ENCODE measurements at places on chromosomes 3 and 15. TPM values are rescaled to one million over a fixed set of nuclear protein-coding genes. Genes with fewer than 3 reads are reported as not detected.

FEZF2 gene
- not detected for total RNA-seq

FAH gene
- total RNA-seq: 90.5 TPM

WDR49 gene
- 0.09 TPM for total RNA-seq

RAF1 gene
- total RNA-seq: 90.5 TPM

SENP2 gene
- total RNA-seq: 37.8 TPM

IFRD2 gene
- total RNA-seq: 231 TPM

TOP2B gene
- 137 TPM for total RNA-seq

LRRC34 gene
- total RNA-seq: 4.7 TPM

LYZL4 gene
- not detected for total RNA-seq

MUC20 gene
- 2.9 TPM for total RNA-seq

NME9 gene
- not detected for total RNA-seq

MOBP gene
- total RNA-seq: not detected

CCR3 gene
- total RNA-seq: not detected

DLEC1 gene
- 0.54 TPM for total RNA-seq

RETNLB gene
- total RNA-seq: not detected

- DNase-seq: no peak
- no peak overlapping the region for H3K27ac ChIP-seq
- peaks cover 23% of the 10 kb centered on the region for H3K36me3 ChIP-seq
- H3K27me3 ChIP-seq: no peaks in the 10 kb centered on the region
- no peaks in the 10 kb centered on the region for H3K4me1 ChIP-seq
Measured at GRCh38 chr15:80944818-80945217, 44.8 kb downstream of the MESD start.

- no peak for DNase-seq
- H3K4me1 ChIP-seq: no peaks in the 10 kb centered on the region
- no peaks in the 10 kb centered on the region for H3K36me3 ChIP-seq
- peaks cover 8% of the 10 kb centered on the region for H3K27me3 ChIP-seq
- no peak overlapping the region for H3K27ac ChIP-seq
Measured at GRCh38 chr3:53830944-53831343, 15.3 kb downstream of the CHDH start.

DNA sequence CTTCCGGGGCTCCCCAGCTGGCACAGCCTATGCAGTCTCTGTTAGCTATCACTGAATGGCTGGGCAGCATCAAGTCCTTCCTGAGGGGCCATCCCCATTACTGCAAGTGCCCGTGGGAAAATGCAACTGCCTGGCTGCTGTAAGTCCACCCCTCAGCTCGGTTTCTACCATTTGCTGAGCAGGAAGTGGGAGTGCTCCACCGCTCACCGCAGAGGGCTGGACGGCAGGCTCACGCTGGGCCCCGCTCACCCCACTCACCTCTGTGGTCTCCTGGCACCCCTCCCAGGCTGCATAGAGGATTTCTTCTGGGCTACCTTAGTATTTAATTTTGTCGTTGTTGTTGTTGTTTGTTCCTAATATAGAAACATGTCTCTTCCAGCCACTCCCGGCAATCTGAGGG, 270.2 kb downstream of the PLCL2 start:
- H3K27me3 ChIP-seq: no peaks in the 10 kb centered on the region
- peaks cover 50% of the 10 kb centered on the region for H3K4me1 ChIP-seq
- no peak overlapping the region for H3K27ac ChIP-seq

DNA sequence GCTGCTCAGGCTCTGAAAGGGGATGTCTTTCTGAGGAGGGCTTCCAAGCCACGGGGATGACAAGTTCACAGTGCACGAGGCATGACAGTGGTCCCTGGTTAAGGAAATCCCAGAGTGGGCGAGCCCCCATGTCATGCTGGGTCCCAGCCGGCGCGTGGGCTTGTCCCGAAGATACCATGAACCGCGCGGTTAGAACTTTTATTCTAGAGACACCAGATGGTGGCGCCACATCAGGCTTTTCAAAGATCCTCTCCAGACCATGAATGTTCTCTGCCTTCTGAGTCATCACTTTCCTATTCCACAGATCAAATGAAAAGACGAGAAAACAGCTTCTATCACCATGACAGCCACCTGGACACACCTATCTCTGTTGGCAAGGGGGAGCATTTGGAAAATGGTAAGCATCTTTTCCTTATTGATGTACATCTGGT, 227.8 kb upstream of the LYSMD4 start:
- H3K27me3 ChIP-seq: peaks cover 9% of the 10 kb centered on the region
- no peaks in the 10 kb centered on the region for H3K36me3 ChIP-seq
- peak; percentile 61 for DNase-seq
- H3K4me3 ChIP-seq: no peak overlapping the region
- no peak overlapping the region for H3K27ac ChIP-seq

DNA sequence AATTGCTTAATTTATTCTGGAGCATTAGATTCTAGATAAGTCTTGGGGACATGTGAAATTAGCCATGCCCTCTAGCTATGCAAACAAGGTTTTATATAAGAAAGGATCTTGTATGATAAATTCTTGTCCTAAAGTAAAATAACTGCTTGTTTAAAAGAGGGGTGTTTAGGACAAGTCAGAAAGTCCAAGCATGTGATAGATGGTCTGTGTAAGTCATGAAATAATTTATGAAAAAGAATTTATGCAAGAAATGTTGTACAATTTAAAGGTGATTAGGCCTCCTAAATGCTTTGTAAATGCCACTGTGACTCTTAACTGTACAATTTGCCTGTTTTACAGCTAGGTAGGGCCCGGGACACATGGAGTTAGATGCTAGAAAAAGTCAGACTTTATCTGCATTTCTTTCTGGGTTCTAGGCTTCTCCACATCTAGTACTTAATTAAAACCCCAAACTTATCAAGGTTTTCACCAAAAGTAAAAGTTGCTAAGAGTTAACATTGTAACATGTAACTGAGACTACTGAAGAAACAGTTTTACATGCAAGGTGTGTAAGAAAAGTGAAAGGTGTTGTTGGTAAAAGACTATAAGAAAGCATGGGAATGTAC, 13.2 kb downstream of the LINS1 start:
- peaks cover 84% of the 10 kb centered on the region for H3K36me3 ChIP-seq
- no peak for DNase-seq
- H3K27ac ChIP-seq: no peak overlapping the region
- no peak overlapping the region for H3K4me3 ChIP-seq

DNA sequence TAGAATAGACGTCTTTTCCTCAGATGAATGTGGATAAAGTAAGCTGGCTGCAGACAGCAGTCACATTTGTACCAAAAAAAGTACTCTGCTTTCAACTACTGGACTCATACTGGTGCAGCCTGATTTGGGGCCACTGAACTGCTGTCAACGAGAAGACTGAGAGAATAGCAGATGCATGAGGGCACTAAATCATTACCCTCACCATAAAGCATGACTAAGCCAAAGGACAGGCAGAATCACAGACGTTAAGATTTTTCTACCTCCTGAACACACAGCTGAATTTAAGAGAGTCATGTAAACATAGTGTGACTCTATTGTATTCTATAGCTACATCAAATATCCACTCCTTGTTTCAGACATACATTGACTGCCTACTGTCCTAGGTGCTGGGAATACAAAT, 67.8 kb upstream of the CDAN1 start:
- peaks cover 6% of the 10 kb centered on the region for H3K36me3 ChIP-seq
- no peaks in the 10 kb centered on the region for H3K4me1 ChIP-seq
- DNase-seq: no peak
- H3K27me3 ChIP-seq: no peaks in the 10 kb centered on the region

- no peak overlapping the region for H3K27ac ChIP-seq
- peaks cover 8% of the 10 kb centered on the region for H3K4me1 ChIP-seq
- H3K4me3 ChIP-seq: no peak overlapping the region
Measured at GRCh38 chr3:188506446-188506845, 352.5 kb downstream of the LPP start.

- no peaks in the 10 kb centered on the region for H3K36me3 ChIP-seq
- H3K4me3 ChIP-seq: no peak overlapping the region
- no peaks in the 10 kb centered on the region for H3K27me3 ChIP-seq
- H3K4me1 ChIP-seq: no peaks in the 10 kb centered on the region
- no peak for DNase-seq
Measured at GRCh38 chr15:27846722-27847395, 252.3 kb downstream of the OCA2 start.

GRCh38 chr3:187978433-187979011, 175.4 kb upstream of the LPP start:
- H3K4me3 ChIP-seq: no peak overlapping the region
- H3K36me3 ChIP-seq: peaks cover 8% of the 10 kb centered on the region
- DNase-seq: no peak
- peak overlapping the region; percentile 6 for H3K27ac ChIP-seq
- H3K27me3 ChIP-seq: no peaks in the 10 kb centered on the region

DNA sequence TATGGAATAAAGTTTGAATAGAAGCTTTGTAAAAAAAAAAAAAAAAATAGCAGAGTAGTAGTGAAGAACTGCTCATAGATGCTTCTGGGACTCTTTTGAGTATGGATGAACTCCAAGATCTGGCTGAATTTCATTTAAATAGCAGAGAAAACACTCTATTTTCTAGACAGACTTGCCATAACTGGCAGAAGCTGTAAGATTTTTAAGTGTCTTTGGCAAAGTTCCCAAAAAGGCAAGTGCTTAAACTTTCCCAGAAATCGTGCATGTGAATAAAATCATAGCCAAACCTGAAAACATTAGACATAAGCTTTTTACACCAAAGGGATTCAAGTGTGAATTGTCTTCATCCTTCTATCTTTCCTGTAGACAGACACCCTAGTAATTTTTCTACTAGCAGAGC, 110.3 kb upstream of the MITF start:
- H3K4me1 ChIP-seq: no peaks in the 10 kb centered on the region
- H3K27ac ChIP-seq: no peak overlapping the region
- no peaks in the 10 kb centered on the region for H3K36me3 ChIP-seq
- H3K4me3 ChIP-seq: no peak overlapping the region

DNA sequence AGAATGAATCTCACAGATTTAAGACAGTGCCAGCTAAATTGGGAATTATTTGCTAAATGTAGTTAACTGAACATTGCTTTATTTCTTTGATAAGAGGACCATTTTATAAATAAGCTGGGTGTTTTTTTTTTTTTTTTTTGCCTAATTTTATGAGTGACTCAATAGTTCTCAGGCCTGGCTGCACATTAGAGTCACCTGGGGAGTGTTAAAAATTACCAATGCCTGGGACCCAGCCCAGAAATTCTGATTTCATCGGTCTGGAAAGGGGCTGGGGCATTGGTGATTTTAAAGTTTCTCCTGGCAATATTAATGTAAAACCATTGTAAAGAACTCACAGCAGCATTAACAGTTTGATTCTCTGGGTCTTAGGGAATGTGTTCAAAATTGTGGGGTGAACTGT, 51.2 kb upstream of the PHLDB2 start:
- no peaks in the 10 kb centered on the region for H3K4me1 ChIP-seq
- H3K27ac ChIP-seq: no peak overlapping the region
- no peaks in the 10 kb centered on the region for H3K36me3 ChIP-seq
- H3K4me3 ChIP-seq: no peak overlapping the region

DNA sequence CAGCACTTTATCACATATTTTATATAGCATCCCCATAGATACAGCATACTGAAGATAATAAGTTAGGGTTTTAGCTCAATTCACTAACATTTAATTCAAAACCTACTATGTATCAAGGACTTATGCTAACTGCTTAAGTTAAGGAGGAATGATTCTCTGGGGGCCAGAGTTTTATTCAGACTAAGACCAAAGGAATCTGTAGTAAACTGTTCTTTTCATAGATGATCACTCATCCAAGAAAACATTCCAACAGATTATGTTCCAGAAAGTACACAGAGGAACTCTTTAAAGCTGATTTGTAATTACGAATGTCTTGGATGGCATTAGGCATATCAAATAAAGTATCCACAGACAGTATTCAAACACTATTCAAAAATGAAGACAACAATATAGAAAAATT, 226.4 kb downstream of the SCAPER start:
- H3K27ac ChIP-seq: no peak overlapping the region
- DNase-seq: no peak
- peaks cover 2% of the 10 kb centered on the region for H3K36me3 ChIP-seq
- no peaks in the 10 kb centered on the region for H3K4me1 ChIP-seq
- no peaks in the 10 kb centered on the region for H3K27me3 ChIP-seq

GRCh38 chr15:35519541-35520149, 26.3 kb downstream of the DPH6 start:
- H3K36me3 ChIP-seq: no peaks in the 10 kb centered on the region
- H3K27me3 ChIP-seq: no peaks in the 10 kb centered on the region
- no peak overlapping the region for H3K4me3 ChIP-seq
- no peaks in the 10 kb centered on the region for H3K4me1 ChIP-seq
- no peak overlapping the region for H3K27ac ChIP-seq

- no peak overlapping the region for H3K4me3 ChIP-seq
- peaks cover 5% of the 10 kb centered on the region for H3K27me3 ChIP-seq
- H3K4me1 ChIP-seq: no peaks in the 10 kb centered on the region
- no peaks in the 10 kb centered on the region for H3K36me3 ChIP-seq
- H3K27ac ChIP-seq: no peak overlapping the region
- DNase-seq: no peak
Measured at GRCh38 chr3:195035345-195036202, 235.4 kb downstream of the XXYLT1 start.

- no peak for DNase-seq
- no peaks in the 10 kb centered on the region for H3K27me3 ChIP-seq
- H3K36me3 ChIP-seq: no peaks in the 10 kb centered on the region
- H3K4me3 ChIP-seq: no peak overlapping the region
- H3K27ac ChIP-seq: no peak overlapping the region
Measured at GRCh38 chr15:35743321-35743720, 197.4 kb upstream of the DPH6 start.

GRCh38 chr3:149013726-149014125, 22.4 kb downstream of the GYG1 start:
- no peaks in the 10 kb centered on the region for H3K27me3 ChIP-seq
- peaks cover 25% of the 10 kb centered on the region for H3K4me1 ChIP-seq
- DNase-seq: no peak
- H3K4me3 ChIP-seq: no peak overlapping the region

- peaks cover 2% of the 10 kb centered on the region for H3K36me3 ChIP-seq
- DNase-seq: no peak
- H3K27ac ChIP-seq: no peak overlapping the region
- H3K27me3 ChIP-seq: no peaks in the 10 kb centered on the region
- H3K4me1 ChIP-seq: peaks cover 2% of the 10 kb centered on the region
Measured at GRCh38 chr3:59265566-59265965, 215.7 kb upstream of the CFAP20DC start.

All from activated CD4-positive, alpha-beta T cell treated with anti-CD3 and anti-CD28 coated beads, Interleukin-2, amount 10 ng/mL, durations not matched to agents 24 days and 14 days (primary cell).